ENCODE measurements at places on chromosomes 11 and 22.

DNA sequence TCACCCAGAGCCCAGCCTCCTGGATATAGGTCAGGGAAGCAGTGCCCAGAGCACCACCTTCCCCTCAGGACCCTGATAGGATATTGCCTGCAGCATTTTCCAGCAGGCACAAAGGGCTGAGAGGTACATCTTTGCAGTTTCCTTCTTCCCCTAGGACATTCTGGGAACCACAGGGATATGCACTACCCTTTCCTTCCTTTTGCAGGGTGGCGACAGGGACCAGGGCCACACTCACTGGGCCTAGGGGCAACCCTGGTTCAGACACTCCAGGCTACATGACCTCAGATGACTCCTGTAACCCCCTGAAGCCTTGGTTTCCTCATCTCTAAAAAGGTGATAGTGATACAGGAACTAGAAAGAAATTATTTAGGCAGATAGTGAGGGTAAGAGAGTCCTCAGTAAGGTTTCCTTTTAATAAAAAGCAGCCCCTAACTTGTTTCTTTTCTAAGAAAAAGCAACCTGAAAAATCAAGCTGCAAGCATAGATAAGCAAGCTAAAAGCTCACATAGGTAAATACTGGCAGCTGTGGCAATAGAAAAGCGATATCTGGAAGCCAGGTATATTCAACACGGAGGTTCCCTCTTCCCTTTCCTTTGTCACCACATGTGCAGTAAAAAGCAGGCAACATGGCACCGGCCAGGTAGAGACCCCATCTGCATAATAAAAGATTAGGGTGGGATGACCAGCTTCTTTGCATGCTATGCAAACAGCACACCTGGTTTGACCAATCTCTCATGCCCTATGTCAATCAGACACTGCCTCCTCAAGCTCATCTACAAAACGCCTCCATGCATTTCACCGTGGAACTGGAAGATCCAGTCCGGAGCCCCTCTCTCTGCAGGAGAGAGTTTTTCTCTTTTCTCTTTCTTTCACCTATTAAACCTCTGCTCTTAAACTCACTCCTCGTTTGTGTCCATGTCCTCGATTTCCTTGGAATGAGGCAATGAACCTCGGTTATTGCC lies 13.2 kb upstream of the MRGPRX2 start:
- no peak for DNase-seq

DNA sequence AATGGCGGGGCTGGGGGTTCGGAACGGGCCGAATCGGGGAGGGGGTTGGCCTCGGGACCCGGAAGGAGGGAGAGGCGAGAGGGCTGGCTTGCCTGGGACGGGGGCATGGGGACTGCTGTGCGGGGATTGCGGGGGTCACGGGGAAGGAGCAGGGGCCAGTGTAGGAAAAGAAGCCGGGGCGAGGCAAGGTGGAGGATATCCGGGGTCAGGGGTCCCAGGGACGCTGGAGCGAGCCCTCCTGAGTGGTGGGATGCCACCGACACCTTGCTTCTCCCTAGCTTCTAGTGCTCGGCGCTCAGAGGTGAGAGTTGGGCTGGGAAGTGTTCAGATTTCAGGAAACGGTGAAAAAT lies 426 bp upstream of the GDPD5 start:
- DNase-seq: no peak

DNA sequence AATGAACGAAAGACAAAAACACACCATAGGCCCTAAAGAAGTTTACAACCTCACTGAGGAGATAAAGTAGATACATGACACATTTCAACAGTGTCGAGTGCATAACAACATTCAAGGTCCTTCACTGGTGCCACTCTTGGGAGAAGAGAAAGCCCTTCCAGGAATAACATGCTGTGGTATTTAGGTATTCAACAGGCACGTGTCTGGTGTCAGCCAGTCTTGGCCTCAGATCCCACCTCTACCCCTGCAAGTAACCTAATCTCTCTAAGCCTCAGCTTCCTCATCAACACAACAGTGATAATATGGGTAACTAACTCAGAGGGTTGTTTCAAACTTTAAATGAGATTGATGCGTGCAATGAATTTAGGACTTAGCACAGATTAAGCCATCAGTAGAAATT lies 235.0 kb upstream of the ZC3H12C start:
- DNase-seq: no peak

DNA sequence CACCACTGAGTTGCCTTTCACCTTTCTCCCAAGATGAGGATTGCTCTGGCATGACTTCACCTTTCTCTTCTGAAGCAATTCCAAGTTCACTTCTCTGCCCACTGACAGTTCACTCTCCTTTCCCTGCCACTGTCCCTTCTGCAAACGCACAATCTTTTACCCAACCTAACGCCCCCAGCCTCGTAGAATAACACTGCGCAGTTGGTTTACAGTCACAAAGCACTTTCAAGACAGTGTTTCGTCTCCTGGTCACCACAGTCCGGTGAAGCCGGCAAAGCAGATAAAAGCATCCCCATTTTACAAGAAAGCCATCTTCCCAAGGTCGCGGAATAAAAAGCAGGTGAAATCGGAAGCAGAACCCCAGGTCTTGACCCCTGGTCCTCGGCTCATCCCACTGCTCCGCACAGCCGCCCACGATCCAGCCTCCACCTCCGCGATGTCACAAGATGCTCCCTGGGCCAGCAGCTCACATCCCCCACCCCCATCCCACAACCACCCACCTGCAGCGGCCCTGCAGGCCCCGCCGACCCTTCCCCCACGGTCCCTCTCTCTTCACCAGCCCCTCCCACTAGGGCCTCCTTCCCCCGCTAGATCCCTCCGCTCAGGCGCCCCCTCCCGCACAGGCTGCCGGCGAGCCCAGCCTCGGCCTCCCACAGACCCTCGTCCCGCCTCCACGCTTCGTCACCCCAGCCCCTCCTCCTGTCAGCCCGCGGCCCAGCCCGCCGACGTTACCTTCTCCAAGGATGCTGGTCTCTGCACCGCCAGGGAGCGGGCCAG lies 585 bp downstream of the PI4KA start:
- peak; percentile 73 for DNase-seq

DNA sequence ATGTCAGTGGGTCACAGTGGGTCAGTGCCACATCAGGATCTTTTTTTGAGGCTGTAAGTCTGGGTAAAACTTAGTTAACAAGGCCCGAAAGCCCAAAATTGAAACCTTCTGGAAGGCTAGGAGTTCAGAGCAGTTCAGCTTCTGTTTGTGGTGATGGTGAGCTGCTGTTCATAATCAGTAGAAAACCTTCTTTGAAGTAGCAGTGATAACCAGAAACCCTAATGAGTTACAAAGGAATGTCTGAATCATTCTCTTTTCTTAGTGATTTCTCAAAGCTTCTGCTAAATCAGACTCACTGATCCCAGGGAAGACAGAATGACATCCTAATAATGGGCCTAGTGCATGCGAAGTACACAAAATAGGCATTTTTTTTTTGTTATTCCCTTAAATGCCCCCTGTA lies 124.7 kb downstream of the PARVA start:
- DNase-seq: no peak

DNA sequence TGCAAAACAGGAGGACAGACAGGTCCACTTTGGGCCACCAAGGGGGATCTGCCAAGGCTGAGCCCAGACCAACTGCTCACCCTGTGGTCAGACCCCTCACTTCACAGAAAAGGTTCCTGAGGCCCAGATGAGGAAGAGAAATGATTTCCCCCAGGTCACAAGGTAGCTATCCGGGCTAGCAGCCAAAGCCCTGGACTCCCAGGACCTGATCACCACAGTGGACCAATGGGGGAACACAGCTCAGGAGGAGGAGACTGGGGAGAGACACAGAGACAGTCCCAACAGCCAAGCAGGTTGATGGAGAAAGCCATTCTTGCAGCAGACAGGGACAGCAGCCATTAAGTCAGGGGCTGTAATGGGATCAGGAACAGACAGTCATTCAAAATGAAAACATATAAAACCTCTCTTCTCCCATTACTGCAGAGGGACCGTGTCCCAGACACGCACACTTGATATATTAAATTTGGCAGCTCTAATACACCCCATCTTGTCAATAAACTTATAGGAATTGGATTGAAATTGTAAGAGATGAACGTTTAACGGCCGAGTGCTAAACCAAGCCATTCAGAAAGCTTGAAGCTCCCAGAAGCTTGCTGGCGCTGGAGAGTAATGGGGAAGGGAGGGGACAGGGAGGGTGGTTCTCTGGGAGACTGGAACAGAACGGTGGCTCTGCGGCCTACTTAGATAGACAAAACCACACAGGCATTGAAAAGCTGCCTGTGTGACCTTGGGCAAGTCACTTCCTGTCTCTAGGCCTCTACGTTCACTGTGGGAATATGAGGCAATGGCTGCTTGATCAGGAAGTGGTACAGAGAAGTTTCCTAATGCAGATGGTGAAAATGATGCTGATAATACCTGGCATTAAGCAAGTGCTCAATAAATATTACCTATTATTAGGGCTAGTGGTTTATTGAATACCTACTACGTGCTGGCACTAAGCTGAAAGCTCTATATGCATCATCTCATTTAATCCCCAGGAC lies 16.0 kb downstream of the ZMAT5 start:
- DNase-seq: no peak

DNA sequence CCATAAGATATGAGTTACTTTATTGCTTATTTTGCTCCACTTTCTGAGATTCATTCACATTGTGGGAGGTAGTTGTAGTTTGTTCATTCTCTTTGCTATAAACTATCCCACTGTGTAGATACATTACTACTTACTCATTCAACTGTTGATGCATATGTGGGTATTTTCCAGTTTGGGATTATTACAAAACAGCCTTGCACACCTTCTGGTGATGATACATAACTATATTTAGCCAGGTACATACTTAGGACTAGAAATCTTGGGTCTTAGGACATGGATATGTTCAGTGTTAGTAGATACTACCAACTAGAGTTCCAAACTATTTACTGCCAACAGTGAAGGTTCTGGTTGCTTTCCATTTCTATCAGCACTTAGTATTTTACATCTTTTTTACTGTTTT lies 37.8 kb downstream of the BTG4 start:
- DNase-seq: no peak

DNA sequence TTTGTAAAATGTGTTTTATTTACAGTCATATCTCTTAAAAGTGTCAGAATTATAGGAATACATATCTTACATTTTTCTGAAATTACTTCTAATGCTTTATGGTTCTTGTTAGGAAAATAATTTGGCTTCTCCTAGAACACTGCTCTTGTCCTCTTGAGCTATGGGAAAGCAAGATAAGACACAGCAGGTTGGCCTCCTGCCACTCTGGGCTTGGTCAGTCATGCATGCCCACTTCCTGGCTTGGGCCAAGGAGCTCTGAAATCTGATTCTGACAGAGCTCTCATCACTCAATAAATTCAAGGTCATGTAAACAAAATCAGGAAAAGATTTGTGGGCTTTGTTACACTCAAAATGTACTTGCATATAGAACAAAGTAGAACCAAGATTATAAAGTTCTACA lies 1036.0 kb downstream of the OPCML start:
- DNase-seq: no peak

GRCh38 chr22:40030758-40031095 lies 36.0 kb downstream of the FAM83F start:
- no peak for DNase-seq

- DNase-seq: no peak
Observed at GRCh38 chr11:62208785-62209144, 292 bp downstream of the SCGB2A1 start.

- no peak for DNase-seq
Observed at GRCh38 chr22:36147196-36147791, 13.3 kb downstream of the APOL3 start.

- no peak for DNase-seq
Observed at GRCh38 chr22:39097098-39098020, at the start of gene APOBEC3H. Gene APOBEC3H (plus strand): TSS chr22:39097244. CDS start chr22:39100279, 3,035 bp downstream.

- no peak for DNase-seq
Observed at GRCh38 chr22:39299829-39300178, 19.6 kb downstream of the RPL3 start.

GRCh38 chr22:24087071-24087795 lies 76.1 kb downstream of the CABIN1 start:
- no peak for DNase-seq

DNA sequence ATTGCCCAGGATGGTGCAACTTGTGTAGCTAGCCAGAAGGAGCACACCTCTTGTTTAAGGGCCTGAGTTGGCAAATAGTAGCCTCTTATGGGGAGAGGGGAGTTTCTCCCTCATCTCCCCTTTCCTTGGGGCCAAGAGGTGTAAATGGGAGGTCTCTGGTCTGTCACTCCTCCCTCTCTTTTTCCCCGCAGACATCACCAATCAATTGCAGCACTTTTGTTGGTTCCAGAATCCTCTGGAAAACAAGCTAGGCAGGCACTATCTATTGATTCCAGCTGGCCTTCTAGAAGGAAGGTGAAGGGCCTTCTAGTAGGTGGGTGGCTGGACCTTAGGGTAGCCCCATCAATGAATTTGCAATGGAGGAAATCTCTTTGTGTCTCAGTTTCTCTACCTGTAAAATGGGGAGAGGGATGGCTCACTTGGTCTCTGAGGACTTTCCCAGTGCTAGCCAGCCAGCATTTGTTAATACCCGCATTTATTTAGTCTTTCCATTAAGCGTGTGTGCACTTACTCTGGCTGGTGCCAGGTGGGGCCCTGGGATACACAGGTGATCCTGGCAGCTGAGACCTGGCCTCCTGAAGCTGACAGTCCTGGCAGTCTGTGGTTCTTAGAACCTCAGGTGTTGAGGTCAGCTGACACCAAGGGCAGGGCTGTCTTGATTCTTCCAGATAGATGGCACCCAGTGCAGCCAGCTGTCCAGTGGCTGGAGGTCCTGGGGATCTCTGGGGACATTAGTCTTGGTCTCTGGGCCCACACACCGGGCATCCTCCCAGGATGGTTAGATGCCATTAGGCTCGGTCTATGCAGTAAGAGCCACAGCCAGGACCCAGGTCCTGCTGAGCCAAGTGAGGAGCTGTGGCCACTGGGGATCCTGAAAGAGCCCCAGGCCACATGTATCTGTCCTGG lies 51.7 kb downstream of the TSPAN18 start:
- no peak for DNase-seq

DNA sequence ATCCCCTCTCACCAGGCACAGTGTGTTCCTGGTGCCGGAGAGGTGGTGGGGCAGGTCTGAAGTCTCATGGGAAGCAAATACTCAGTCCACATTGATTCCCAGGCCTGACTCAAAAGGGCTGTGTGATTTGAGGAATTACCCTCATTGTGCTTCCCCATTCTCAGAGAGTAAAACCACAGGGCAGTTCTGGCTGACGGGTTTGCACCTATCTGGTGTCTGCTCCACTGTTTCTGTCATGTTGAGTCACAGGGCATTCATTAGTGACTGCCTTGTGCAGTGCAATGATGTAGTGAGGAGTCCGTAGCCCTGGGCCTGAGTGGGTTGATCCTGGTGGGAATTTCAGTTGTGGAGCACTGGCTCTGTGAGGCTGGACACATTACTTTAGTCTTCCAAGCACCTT lies 85.2 kb upstream of the ARHGAP20 start:
- no peak for DNase-seq

GRCh38 chr11:77375107-77375506 lies 73.6 kb upstream of the GDPD4 start:
- DNase-seq: no peak

- no peak for DNase-seq
Observed at GRCh38 chr11:121131656-121132055, 30.6 kb downstream of the TECTA start.

- peak; percentile 86 for DNase-seq
Observed at GRCh38 chr11:6389905-6390717, at the start of gene SMPD1. Gene SMPD1 (plus strand): TSS chr11:6390474. CDS start chr11:6390599, 125 bp downstream.

Data from stimulated activated CD4-positive, alpha-beta T cell treated with anti-CD3 and anti-CD28 coated beads, TNF-alpha, amount 100 ng/mL, for 24 hours (primary cell).